ENCODE measurements at places on chromosomes 5 and 9.

DNA sequence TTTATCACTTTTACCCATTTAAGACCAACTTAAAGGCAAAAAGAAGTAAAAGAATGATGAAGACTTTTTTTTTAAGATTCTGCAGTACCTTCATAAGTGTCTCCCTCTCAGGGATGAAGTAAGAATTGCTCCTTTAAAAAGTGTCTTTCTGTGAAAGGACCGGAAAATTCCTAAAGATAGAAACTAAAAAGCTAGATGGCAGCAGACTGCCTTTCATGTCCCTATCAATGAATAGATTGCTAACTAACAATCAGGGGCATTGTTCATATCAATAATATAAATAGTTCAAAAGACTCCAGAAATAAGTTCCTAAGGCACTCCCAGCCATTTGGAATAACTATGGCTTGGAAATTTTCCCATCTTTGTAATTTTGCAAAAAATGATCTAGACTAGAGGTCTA, 558.0 kb downstream of the PDE4D start:
- no peak for DNase-seq

- no peak for DNase-seq
Measured at GRCh38 chr5:79811904-79812303, 122.3 kb downstream of the CMYA5 start.

GRCh38 chr5:86404256-86404655, 213.5 kb upstream of the COX7C start:
- DNase-seq = no peak

GRCh38 chr5:17373814-17374556, 124.0 kb upstream of the TAF11L2 start:
- no peak for DNase-seq
